ENCODE measurements at places on chromosomes 6 and 20.

DNA sequence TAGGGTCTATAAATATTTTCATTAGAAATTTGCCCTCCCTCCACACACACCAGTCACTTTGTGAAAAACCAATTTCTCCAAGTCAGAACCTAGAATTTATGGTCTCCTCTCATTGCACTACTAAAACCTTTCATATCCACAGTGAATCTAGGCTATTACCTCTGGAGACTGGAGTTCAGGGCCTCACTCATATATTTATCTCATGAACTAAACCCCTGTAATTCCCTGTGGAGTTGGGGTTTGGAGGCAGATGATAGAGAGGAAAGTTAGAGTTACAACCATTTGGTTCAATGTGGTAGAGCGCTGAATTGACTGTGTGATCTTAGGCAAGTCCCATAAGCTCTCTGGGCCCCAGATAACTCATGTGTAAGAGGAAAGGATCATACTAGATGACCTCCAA lies 18.2 kb upstream of the CEP85L start:
- DNase-seq = no peak

DNA sequence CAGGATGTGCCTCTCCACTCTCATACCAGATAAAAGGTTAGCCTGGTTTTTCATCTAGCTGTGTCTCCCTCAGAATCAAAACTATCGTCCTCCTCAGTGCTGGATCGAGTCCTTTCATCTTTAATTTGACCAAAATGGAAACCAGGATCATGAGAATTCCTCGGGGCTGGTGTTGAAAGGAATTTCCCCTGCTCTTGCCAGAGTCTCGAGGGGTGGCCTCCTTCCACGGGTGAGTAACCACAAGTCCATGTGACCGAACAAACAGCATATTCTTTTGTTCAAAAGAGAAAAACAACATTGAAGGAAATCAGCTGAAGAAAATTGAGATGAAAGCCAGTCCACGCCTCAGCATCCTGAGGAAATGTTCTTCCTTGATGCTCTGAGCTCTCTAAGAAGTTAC lies 165.9 kb upstream of the CDYL start:
- no peak for DNase-seq

GRCh38 chr6:164967102-164967501 lies 342.3 kb downstream of the C6orf118 start:
- DNase-seq = no peak

- no peak for DNase-seq
Observed at GRCh38 chr6:39453956-39454524, 131.5 kb upstream of the KCNK16 start.

GRCh38 chr6:125570526-125570925 lies 178.9 kb upstream of the HEY2 start:
- no peak for DNase-seq

- DNase-seq = no peak
Observed at GRCh38 chr6:159679091-159680077, 13.7 kb downstream of the SOD2 start.

DNA sequence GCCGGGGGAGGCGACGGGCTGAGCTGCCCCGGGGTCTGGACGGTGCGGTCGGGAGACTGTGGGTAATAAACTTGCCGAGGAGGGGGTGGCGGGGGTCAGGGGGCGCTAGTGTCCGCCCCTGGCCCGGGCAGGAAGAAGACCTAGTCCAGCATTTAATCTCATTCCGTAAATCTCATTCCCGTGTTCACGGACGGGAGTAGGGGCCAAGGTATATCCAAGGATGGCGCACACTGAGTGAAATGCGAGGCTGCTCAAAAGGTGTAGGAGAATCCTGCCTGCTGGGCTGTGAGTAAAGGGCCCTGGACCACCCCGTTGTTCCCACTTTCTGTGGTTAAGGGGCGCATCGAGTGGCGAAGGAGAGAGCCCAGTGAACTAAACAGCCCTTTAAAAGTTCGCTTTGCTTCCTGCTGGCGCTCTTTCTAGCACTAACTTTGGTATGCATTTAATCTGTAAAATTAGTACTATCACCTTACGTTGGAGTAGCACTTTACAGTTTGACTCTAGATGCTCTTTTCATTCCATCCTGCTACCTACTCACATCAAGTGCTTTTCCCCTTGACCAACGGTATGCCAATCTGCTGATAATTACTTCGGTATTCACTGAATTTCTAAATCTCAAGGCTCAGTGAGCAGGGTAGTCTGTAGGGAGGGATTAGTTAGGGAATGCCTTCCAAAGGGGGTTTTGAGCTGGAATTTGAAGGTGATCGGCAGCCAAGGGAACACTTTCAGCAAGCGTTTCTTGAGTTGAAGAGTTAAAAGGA lies 730 bp downstream of the PARD6B start:
- peak; percentile 1 for DNase-seq

DNA sequence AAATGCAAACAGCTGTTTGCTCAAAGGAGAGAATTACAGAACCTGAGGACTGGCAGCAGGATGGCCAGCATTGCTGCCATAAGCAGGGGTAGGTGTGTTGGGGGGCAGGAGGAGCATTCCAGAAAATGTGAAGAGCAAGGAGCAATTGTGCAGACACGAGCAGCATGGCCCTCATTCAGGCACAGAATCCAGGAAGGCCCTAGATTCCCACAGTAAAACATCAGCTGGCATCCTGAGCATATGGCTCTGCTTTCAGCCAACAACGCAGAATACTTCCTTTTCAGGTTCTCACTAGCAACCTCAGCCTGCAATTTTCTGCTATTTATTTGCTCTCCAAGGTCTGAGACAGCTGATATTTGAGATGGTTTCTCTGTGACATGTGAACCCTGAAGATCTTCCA lies 243.4 kb upstream of the POU3F2 start:
- DNase-seq = no peak

- DNase-seq = no peak
Observed at GRCh38 chr6:56820060-56820459, 134.8 kb upstream of the BEND6 start.

- no peak for DNase-seq
Observed at GRCh38 chr6:51273228-51273961, 454.7 kb downstream of the TFAP2B start.

DNA sequence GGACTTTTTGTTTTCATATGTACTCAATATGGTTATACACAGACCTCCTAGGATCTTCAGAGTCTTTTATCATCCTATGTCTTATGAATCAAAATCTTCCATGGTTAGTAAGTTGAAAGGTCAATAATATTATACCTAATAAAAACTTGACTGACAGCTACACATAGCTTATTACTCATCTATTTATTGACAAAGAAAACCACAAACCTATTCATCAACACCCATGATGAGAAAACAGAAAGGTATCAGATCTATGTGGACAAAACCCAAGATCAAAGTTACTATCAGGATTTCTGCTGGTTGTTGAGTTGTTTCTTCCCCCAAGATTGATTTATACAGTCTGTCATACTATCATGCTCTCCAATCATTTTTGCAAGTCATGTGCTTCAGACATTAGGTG lies 460.1 kb upstream of the MANEA start:
- no peak for DNase-seq

DNA sequence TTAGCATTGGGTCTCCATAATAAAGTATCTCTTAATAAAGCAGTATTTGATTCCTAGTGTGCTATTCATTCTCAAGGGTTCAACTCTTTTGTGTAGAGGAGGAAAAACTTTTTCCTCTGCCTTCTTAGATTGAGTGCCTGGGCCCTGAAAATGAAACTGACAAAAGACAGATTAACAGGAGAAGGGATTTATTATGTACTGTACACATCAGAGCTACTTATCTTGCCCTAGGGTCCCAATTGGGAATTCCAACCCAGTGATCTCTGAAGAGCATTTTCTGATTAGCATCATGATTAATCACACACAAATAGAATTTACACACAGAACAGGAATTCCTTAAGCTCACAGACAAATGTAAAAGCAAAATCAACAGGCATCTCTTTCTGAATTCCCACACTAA lies 128.9 kb downstream of the CD164 start:
- DNase-seq = no peak

DNA sequence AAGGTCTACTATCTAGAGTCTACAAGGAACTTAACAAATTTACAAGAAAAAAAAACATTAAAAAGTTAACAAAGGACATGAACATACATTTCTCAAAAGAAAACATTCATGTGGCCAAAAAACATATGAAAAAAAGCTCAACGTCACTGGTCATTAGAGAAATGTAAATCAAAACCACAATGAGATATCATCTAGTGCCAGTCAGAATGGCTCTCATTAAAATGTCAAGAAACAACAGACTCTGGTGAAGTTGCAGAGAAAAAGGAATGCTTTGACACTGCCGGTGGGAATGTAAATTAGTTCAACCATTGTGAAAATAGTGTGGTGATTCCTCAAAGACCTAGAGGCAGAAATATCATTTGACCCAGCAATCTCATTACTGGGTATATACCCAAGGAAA lies 48.3 kb downstream of the OGFRL1 start:
- DNase-seq = no peak

DNA sequence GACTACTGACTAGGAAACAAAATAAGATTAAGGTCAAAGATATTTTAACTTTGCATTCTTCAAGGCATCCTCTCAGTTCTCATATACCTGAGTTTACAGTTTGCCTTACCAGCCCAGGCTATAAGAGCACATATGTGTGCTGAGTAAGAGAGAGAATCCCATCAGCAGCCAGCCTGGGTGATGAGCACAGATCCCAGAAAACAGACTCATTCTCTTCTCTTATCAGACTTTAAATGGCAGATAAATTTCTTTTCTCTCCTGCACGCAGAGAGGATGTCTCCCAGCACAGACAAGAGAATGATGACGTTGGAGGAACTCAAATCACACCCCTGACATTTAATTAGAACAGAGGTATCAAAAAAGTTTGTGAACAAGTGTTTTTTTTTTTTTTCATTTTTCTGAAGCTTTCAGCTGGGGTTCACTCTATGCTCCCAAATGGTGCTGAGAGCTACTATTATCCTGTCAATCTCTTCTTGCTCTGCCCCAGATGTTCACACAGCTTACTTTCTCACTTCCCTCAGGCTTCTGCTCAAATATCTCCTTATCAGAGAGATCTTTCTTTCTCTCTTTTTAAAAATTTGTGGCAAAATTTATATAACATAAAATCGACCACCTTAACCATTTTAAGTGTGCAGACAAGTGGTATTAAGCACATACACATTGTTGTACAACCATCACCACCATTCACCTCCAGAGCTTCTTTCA lies 22.4 kb upstream of the HACE1 start:
- DNase-seq = no peak

GRCh38 chr6:46888031-46888430 lies 33.7 kb downstream of the ADGRF5 start:
- no peak for DNase-seq

DNA sequence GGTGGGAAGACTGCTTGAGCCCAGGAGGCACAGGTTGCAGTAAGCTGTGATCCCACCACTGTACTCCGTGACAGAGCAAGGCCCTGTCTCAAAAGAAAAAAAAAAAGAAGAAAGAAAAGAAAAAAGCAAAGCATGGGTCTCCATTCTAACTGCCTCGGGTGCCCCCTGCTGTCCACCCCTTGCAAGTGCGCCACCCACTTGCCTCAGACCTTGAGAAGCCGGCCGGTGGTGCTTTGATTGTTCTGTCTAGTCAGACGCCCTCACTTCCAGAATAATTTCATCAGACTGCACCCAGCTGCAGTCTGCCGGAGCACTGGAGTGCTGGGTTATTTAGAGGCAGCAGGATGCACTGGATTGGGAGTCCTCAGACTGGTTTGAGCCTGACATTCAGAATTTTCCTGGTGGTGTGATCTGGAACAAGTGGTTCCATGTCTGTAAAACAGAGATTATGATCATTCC lies 17.6 kb upstream of the TM9SF4 start:
- peak; percentile 49 for DNase-seq

DNA sequence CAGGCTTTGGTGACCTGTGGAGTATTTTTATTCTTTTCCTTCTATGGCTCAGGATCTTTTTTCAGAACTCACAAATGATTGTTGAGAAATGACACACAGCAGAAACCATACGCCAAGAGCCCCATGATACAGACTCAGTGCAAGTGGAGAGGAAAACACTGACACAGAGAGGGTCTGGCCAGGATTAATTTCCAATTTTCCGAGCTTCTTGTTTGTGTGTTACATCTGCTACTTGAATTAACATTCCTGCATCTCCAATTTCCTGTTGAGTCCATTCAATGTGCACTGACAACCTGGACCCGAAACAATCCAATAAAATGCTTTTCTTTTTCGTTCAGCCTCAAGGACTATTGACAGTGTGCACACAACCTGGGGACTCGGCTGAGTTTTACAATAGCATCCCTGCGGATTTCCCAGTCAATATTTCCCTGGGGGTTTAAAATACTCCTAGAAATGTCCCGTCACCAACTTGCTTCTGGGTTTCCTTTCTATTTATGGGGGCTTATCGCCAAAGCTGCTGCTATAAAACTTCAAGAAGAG lies 4.9 kb upstream of the MLN start:
- no peak for DNase-seq

GRCh38 chr6:29507319-29507718 lies 19.6 kb upstream of the MAS1L start:
- DNase-seq = no peak

DNA sequence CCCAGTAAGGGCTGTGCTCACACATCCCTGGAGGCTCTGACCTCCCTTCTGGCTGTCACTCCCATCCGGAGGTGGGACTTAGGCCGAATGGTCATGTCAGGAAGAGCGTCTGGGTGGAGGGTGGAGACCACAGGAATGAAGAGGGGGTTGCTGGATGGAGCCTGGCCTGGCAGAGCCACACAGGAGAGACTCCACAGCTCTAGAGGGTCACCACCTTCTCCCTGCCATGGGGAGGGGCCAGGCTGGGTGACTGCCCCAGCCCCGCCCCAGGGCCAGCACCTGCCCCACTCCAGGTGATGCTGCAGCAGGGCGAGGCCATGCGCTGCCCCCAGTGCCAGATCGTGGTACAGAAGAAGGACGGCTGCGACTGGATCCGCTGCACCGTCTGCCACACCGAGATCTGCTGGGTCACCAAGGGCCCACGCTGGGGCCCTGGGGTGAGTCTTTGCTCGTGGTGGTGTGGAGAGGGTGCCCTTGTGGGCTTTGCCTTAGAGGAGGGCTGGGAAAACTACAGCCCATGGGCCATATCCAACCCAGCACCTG lies 20.6 kb downstream of the RBCK1 start:
- no peak for DNase-seq

DNA sequence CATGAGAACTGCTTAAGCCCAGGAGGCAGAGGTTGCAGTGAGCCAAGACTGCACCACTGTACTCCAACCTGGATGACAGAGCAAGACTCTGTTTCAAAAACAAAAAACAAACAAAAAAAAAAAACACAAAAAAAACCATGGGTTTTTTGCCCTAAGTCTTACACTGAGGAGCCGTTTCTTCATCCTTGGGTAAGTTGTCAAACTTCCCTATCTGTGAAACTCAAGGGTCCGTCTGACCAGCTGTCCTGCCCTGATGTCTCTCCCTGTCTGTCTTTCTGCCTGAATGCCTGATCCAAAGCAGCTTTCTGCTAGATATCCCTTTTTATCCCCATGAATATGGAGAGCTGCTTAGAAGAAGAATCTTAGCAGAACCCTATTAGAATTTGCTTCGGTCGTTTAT lies 41.3 kb upstream of the CLDN20 start:
- DNase-seq = no peak

- DNase-seq = peak; percentile 51
Observed at GRCh38 chr6:46848684-46849360, 55.6 kb downstream of the MEP1A start.

GRCh38 chr20:29448806-29449470 lies 1808.5 kb upstream of the DEFB115 start:
- DNase-seq = no peak

GRCh38 chr6:26104457-26105108 lies 17.4 kb downstream of the HFE start:
- DNase-seq = no peak

- DNase-seq = no peak
Observed at GRCh38 chr6:122268394-122268793, 131.1 kb upstream of the HSF2 start.
